ENCODE measurements at places on chromosomes 5 and 9.

DNA sequence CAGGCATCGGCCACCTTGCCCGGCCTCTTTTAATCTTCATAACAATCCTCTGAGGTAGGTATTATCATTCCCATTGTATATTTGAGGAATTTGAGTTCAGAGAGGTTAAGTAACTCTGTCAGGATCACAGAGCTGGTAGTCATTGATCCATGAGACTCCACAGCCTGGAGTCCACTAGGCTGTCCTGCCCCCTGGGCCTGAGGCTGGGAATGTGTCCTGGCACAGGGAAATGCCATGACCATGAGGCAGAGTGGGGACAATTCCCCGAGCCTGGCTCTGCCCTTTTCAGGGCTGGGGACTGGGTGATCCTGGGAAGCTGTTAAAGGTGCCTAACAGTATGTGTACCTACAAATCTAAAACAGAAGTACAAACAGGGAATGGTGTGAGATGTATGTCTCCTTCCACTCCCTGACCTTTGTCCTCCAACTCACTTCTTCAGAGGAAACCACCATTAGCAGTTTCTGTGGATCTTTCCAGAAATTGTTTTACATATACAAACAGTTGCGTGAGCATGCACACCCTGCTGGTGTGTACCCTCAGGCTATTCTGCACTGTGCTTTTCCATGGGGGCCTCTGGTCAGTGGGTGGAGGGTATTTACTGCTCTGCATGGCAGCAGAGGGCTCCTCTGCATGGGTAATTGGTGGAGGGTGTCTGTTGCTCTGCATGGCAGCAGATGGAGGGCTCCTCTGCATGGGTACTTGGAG lies 53.8 kb downstream of the NDST1 start:
- DNase-seq = no peak

DNA sequence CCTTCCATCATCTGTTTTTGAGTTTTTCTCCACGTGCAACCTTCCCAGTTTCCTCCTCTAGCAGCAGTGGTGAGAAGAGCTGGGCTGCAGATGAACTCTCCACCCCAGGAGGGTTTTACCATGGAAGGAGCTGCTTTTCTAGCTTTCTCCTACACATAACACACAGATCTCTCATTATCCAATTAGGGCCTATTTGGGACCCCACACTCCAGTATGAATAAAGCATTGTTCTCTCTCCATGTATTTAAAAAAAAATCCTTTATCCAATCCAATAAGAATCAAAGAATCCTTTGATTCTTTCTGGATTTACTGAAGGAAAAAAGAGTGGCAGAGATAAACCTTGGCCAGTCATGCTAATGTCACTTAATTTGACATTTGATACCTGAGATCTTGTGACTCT lies 31.6 kb upstream of the NAA35 start:
- DNase-seq = no peak

- no peak for DNase-seq
These were observed 367.1 kb upstream of the MPDZ start for GRCh38 chr9:13646500-13647021.

DNA sequence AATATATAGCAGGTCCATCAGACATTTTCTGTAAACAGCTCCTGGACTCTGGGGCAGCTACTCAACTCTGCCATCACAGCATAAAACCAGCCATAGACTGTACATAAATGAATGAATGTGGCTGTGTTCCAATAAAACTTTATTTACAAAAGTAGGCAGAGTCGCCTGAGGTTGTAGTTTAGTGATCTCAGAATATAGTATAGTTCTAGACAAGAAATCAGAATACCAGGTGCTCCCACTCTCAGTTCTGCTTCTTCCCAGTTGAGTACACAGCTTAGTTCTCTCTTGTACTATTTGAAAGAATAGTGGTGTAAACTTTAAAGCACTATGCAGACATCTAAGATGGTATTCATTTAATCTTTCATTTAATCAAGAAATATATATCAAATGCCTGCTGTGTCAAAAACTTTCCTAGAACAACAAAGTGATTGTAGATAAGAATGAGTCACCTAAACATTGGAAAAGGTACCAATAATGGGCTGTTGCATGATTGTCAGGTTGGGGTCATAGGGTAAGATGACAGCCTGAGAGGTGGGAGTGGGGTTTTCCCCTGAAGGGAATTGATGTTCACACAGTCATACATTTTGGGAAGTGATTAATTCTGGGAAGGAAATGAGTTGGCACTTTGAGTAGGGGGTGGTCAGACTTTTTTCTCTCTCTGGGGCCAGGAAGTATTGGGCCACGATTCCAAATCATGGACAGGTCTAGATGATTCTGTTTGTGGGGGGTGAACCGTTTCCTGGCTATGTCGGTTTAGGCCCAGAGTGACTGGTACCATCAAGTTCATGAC lies 37.0 kb downstream of the TNFSF8 start:
- DNase-seq = no peak

- DNase-seq = no peak
These were observed 478.3 kb upstream of the ADAMTS16 start for GRCh38 chr5:4661836-4662235.

- peak; percentile 26 for DNase-seq
These were observed 375.6 kb upstream of the CLINT1 start for GRCh38 chr5:158234323-158235158.

DNA sequence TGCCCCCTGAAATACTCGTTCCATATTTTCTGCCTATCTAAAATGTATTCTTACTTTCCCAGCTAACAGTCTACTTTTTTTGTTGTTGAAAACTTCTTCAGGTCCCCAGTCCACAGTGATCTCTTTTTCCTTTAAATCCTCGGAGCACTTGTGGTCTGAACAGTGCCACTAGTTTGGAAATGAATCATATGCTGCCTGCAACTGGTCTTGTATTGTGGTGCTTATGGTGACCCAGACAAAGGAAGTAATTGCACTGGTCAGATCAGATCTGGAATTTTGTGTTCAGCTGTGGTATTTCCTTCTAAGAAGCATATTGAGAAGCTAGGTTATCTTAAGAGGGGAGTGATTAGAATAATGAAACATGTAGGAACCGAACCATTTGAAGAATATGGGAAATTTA lies 2.9 kb downstream of the UNC13B start:
- no peak for DNase-seq

DNA sequence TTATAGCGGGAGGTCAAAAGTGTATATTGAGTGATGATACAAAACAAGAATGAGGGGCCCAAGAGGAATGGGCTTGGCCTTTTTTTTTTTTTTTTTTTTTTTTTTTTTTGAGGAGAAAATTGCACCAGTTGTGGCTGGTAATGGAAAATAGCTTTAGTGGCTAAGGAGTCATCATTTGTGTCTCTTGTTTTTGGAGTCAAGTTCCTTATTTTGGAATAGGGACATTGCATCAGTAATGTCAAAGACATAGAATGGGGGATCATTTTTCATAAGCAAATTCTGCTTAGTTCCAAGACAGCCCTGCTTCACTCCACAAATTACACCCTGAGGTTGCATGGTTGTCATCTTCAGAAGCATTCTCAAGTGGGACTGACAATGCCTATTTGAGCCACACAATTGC lies 137.4 kb downstream of the STK32A start:
- DNase-seq = no peak

GRCh38 chr9:8802242-8802641 lies 1002.7 kb upstream of the DMAC1 start:
- no peak for DNase-seq

DNA sequence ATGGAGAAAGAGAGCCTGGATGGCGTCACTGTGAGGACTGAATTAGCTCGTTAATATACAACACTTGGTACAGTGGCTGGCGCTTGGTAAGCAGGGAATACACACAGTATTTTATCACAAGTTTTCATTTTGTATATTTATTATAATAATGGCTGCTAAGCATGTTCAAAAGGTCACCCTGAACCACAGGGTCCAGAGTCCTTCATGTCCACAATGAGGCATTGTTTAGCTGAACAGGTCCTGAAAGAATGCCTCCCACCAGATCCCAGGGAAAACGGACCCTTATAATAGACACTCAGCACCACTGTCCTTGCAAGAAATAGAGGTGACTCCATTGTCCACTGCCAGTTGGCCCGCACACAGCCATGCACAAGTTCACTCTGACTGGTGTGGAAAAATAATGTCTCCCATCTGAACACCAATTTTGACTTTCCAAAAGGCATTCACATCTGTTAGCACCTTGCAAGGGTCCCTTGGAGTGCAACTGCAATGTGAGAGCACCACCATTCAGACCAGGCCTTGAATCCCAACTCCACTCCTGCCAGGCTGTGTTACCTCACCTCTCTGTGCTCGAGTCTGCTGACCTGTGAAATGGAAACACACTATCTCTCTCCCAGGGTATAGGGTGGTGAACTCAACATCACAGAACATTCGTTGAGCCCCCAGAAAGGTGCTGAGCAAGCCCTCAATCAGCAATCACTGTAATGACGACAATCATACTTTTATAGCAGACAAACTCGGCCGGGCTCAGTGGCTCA lies 3.9 kb downstream of the VDAC1 start:
- no peak for DNase-seq

- DNase-seq = no peak
These were observed 63.3 kb upstream of the GRAMD2B start for GRCh38 chr5:126359884-126360283.

DNA sequence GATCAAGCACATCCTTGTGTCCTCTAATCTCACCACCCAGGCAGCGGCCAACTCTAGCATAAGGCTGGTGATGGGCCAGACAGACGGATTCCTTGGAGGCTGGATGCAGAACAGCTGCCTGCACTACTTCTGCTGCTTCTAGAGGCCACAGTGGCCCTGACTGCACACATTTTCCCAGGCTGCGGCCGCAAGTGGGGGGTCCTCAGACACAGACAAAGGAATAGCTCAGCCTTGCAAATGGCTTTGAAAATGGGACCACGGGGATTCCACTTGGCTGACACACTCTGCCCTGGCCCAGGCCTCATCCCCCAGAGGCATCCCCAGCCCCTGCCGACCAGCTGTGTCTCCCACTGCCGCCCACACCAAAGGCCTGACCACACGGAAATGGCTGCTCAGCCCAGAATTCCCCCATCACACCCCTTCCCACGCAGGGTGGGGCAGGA lies 540.8 kb downstream of the BNC2 start:
- no peak for DNase-seq

DNA sequence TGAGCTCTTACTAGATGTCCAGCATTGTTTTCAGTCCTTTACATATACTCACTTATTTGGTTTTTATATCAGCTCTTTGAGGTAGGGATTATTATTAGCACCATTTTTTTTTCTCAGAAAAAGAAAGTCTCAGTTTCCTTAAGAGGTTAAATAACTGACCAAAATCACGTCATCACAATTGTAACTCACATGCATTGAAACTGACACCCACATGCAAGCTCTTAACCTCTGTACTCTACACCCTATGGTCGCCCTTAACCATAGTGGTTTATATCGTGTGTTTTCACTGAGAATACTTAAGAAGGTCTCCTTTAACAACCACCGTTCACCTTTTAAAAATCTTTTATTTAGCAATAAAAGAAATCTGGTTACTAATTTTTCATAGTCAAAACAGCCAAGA lies 61.0 kb downstream of the PRDM6 start:
- DNase-seq = no peak

GRCh38 chr5:169004551-169004950 lies 296.4 kb downstream of the SLIT3 start:
- no peak for DNase-seq

- DNase-seq = no peak
These were observed 65.7 kb downstream of the ZDHHC21 start for GRCh38 chr9:14627513-14627912.

- no peak for DNase-seq
These were observed 83.9 kb downstream of the NR2F1-AS1 start for GRCh38 chr5:93497096-93497495.

DNA sequence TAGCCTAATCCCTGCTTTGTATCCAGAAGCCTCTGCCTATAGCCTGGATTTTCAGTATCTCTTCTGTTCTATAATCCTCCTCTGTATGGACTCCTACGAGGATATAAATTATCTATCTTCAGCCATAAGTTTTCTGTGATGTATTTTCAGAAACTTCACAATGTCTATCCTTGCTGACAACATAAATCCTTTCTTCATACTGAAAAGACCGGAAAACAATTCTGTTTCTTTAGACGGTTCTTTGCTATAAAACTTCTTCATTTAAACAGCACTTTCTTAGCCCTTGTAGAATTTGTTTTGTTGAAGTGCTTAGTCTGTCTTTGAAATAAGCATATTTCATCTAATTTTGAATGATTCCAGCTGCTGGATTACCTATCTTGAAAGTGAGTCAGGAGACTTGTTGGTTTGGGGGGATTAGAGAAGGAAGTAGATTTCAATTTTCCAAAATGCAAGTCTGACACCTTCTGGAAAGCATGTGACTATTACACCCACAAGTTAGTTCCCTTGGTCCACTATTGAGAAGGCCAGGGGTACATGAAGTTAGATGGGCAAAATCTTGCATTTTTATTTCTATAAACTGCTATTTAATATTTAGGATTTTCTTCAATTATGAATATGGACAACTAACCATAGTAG lies 96.3 kb upstream of the RANBP3L start:
- no peak for DNase-seq

- no peak for DNase-seq
These were observed 681 bp upstream of the ETF1 start for GRCh38 chr5:138543730-138544104.

GRCh38 chr9:120950421-120951388 lies 24.1 kb upstream of the TRAF1 start:
- DNase-seq = peak; percentile 61
